Neuronal stem cell (in vitro differentiated cells): ENCODE measurements at places on chromosomes 2 and 18.

GRCh38 chr2:201939453-201939941 is 94.2 kb upstream of the FZD7 start:
- no peak for DNase-seq

DNA sequence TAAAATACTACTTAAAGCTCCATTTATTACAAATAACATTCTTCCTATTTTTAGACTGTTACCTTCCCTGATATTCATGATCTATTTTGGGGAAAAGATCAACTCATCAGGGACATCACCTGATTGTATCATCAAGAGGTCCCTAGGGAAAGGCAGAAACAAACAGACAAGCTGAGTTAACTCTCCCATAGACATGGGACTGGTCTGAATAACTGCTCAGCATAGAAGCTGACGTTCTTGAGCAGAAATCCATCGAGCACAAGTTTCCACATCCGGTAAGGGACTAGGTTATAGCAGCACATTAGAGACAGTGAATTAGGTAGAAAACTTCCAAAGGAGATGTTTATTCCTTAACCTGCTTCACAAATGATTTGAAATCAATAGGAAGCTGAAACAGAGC is 1100.4 kb upstream of the SLC39A10 start:
- no peak for DNase-seq

DNA sequence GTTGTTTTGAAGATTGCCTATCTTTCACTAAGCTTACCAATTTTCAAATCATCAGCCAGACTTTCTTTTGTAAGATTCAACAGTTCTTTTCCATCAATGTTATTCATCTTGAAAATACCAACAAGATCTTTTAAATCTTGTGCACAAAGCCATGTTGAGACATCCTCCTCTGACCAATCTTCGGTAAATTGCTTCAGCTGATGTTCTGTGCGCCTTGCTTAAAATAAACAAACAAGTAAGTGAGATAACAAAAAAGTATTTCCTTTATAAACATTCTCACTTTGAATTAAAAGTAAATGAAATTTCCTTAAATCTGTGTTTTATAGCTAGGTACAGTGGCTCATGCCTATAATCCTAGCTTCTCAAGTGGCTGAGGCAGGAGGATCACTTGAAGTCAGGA is 30.3 kb downstream of the WDSUB1 start:
- DNase-seq = no peak

DNA sequence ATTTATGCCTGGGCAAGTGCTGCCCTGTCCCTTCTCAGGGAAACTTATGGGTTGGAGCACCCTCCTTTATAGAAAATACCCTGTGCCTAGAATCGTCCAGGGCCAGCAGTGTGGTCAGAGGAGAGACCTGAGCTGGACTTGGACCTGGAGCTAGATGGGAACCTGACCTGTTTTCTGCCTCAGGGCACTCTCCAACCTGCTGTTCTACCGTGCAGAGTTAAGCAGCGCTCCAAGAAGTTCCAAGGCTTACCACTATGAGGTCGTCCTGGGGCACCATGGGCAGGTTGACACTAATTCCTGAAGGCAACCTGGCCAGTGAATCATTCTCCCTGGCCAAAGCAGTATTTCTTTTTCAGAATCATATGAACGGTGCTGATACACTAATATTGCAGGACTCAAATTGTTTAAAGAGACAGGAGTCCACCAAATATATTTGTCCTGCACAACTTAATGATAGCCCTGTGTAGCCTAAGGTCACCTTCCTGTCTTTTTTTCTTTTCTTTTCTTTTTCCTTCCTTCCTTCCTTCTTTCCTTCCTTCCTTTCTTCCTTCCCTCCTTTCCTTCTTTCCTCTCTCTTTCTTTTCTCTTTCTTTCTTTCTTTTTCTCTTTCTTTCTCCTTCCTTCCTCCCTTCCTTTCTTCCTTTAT is 455.4 kb upstream of the HNMT start:
- DNase-seq = no peak

GRCh38 chr2:112601754-112602153 is 17.3 kb downstream of the CHCHD5 start:
- DNase-seq = no peak

DNA sequence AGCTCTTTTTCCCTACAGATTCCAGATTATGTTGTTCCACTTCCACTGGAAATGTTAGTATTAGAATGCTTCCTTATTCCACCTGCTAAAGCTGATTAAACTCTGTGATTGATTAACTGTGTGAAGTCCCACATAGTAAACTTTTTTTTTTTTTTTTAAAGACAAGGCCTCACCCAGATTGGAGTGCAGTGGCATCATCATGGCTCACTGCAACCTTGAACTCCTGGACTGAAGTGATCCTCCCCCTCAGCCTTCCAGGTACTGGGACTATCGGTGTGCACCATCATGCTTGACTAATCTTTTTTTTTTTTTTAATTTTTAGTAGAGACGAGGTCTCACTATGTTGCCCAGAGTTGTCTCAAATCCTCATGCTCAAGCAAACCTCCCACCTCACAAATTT is 108.5 kb upstream of the RBMS1 start:
- DNase-seq = no peak

- DNase-seq = no peak
These were observed 101.6 kb downstream of the BCL2L11 start for GRCh38 chr2:111222204-111222866.

GRCh38 chr2:99507937-99508818 is 18.4 kb upstream of the REV1 start:
- no peak for DNase-seq

DNA sequence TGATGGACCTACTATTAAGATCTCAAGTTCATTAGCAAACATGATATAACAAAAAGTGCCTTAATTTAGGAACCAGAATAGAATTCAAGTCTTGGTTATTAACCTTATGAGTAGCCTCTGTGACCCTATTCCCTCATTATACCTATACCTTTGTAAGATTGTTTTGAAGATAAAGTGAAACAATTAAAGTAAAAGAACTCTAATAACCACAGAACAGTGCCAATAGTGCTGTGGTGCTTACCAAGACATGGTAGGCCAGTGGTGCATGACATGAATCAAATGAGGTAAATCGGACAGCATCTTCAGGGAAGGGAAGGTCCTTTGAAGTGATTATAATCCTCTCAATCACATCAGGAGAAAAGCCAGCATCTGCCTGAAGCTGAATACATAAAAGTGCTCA is 36.4 kb downstream of the METTL4 start:
- no peak for DNase-seq

GRCh38 chr2:200359552-200359951 is 53.1 kb downstream of the SPATS2L start:
- no peak for DNase-seq

- DNase-seq = no peak
These were observed 178.0 kb downstream of the SH3BP4 start for GRCh38 chr2:235129850-235130249.

DNA sequence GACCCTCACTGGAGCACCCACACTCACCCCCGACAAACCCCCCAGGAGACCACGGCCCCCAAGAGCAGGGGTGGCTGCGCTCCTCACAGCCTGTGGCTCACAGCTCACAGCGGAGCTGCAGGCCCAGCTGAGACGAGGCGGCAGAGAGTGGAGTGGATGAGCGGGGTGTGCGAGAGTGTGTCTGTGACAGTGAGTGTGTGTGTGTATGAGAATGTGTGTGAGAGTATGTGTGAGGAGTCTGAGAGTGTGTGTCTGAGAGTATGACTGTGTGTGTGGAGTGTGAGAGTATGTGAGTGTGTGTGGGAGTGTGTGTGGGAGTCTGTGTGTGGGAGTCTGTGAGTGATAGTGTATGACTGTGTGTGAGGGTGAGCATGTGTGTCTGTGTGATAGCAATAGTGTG is 55.3 kb upstream of the ID2 start:
- DNase-seq = no peak

DNA sequence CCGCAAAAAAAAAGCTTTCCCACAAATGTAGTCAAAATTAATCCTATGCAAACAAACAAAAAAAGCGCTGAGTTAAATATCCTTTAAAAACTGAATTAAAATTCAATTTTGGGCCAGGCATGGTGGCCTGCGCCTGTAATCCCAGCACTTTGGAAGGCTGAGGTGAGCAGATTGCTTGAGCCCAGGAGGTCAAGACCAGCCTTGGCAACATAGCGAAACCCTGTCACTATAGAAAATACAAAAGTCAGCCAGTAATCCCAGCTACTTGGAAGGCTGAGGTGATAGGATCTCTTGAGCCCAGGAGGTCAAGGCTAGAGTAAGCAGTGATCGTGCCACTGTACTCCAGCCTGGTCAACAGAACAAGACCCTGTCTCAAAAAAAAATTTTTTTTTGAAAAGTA is 8.8 kb upstream of the MARCHF7 start:
- no peak for DNase-seq

- no peak for DNase-seq
These were observed 5.6 kb downstream of the TMEM163 start for GRCh38 chr2:134713176-134713575.

DNA sequence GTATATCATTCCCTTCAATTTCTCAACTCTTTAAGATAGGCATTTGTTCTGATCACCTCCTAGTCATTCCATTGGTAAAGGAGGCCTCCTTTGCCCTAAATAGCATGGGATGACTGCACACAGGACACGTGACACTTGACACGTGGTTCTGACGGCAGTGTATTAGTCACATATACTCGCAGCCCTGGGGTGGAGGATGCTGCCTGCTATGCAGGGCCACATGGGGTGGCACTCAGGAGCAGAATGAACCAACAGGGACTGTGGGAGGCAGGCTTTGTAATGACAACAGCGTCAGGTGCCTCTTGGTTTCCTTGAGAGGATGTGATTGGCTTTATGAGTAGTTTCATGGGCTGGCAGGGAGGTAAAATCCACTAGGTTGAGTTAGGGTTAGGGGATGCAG is 9.3 kb upstream of the KCNS3 start:
- no peak for DNase-seq

DNA sequence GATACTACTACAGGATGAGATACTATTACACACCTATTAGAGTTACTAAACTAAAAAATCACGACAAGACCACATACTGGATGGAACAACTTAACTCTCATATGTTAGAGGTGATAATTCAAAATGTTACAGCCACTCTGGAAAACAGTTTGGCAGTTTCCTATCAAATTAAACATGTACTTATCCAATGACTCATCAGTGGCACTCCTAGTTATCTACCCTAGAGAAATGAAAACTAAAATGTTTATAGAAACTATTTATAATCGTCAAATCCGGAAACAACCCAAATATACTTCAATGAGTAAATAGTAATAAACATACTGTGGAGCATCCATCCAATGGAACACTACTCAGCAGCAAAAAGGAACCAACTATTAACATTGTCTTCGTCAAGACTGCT is 137.0 kb upstream of the RBBP8 start:
- no peak for DNase-seq

- no peak for DNase-seq
These were observed 61.1 kb downstream of the COA5 start for GRCh38 chr2:98547092-98547790.

GRCh38 chr2:196372276-196372809 is 201.0 kb upstream of the STK17B start:
- DNase-seq = no peak

- DNase-seq = no peak
These were observed 45.1 kb upstream of the FHL2 start for GRCh38 chr2:105443617-105444598.

- no peak for DNase-seq
These were observed 8.6 kb downstream of the FAM171B start for GRCh38 chr2:186702501-186702900.

DNA sequence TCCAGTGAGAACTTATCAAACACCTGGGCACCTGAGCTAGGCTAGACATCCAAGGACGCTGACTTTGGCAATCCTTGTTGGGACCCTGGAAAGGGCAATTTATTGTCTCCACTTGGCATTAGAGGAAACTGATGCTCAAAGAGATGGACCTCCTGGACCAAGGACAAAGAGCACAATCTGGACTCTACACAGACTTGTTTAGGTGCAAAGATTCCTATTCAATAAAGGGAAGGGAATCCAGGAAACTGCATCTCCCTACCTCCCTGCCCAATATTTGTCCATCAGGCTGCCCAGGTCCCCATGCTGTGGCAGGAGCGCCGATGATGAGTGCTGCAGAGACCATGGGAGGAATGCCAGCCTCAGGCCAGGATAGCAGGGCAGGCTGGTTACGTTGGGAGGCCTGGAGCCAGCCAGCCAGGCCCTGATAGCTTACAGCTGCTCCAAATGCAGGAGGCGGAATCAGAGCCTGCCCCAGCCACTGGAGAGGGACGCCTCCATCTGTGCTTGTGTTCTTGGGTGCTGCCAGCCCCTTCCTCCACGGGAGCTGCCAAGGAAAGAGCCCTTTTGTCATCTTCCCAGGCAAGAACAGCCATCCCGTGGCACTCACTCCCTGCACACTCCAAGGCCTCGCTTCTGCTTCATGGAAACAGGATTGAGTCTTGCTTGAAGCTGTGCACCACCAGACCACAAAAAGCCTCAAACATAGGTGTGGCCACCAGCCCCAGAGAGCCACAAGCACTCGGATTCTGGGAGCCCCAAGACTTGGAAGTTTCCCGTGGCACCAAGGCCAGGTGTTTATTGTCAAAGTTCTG is 60.0 kb downstream of the HS1BP3 start:
- DNase-seq = no peak

DNA sequence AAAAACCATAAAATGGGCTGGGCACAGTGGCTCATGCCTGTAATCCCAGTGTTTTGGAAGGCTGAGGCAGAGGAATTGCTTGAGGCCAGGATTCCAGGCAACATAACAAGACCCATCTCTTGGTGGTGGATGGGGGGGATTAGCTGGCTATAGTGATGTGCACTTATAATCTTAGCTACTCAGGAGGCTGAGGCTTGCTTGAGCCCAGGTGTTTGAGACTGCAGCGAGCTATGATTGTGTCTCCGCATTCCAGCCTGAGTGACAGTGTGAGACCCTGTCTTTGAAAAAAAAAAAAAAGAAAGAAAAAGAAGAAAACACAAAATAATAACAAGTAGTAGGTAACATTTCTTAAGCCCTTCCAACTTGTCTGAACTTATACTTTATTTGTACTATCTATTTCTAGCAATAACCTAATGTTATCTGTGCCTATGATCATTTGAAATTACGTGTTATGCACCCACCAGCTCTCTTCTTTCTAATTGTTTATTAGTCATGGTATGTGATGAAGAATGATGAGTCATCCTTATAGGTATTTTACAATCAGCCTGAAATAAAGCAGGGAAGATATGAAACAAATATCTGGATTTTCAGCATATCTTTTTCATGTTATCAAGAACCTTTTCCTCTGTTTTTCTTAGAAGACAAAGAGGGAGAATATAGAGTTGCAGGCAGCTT is 129.3 kb upstream of the UNC80 start:
- no peak for DNase-seq

GRCh38 chr2:73963385-73964120 is 21.2 kb upstream of the TET3 start:
- no peak for DNase-seq

DNA sequence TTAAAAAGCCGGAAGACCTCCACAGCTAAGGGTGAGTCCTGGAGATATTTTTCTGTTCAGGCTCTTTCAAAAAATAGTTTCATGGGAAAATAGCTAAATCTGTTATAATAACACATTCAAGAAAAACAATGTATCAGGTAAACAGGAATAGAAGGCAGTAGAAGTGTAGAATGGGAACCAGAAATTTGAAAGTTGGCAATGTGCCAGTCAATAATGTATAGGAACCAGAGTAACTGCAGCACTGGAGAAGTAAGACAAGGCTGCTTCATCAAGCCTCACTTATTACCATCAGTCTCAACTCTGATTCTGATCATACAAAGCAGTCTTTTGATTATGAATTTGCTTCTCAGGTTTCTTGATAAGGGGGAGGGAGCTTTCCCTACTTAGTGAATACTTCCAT is 81.4 kb upstream of the VRK2 start:
- no peak for DNase-seq

- no peak for DNase-seq
These were observed 167.0 kb downstream of the MYO5B start for GRCh38 chr18:50027996-50028395.
